Smooth muscle cell of the pulmonary artery (primary cell): ENCODE measurements at places on chromosomes 5 and 9. TPM values are rescaled to one million over a fixed set of nuclear protein-coding genes. Genes with fewer than 3 reads are reported as not detected.

The SEMA6A gene
- total RNA-seq = 0.20 and 0.23 TPM in 2 replicates

The LRRTM2 gene
- 0.46 and 0.63 TPM in 2 replicates for total RNA-seq

The PAEP gene
- not detected in 2 replicates for total RNA-seq

The SOX30 gene
- total RNA-seq = not detected in 2 replicates

The ANKDD1B gene
- 0.96 and 1.2 TPM in 2 replicates for total RNA-seq

The SPRY4 gene
- total RNA-seq = 13.2 and 14.6 TPM in 2 replicates

The C5orf24 gene
- total RNA-seq = 49.2 and 71.4 TPM in 2 replicates

The HNRNPAB gene
- 29.1 and 37.3 TPM in 2 replicates for total RNA-seq

The DHFR gene
- 4.7 and 11.1 TPM in 2 replicates for total RNA-seq

The CCDC171 gene
- total RNA-seq = 2.2 and 2.4 TPM in 2 replicates

The CCDC112 gene
- total RNA-seq = 2.9 and 4.0 TPM in 2 replicates

The DDX31 gene
- 11.1 and 19.8 TPM in 2 replicates for total RNA-seq

The VCAN gene
- total RNA-seq = 2,405 and 2,757 TPM in 2 replicates

The ARRDC3 gene
- total RNA-seq = 110 and 199 TPM in 2 replicates

The TPPP gene
- total RNA-seq = 0.33 and 0.43 TPM in 2 replicates

The TRIM41 gene
- total RNA-seq = 14.4 and 16.0 TPM in 2 replicates

The ARID3C gene
- total RNA-seq = 0.13 and 0.36 TPM in 2 replicates

The WDR31 gene
- total RNA-seq = 3.9 and 5.0 TPM in 2 replicates

The BSPRY gene
- 0.07 TPM in 1 of 2 replicates, not detected in the other for total RNA-seq

The SMIM23 gene
- total RNA-seq = not detected in 2 replicates

The CDC20B gene
- total RNA-seq = 0.07 TPM in 1 of 2 replicates, not detected in the other

The CCIN gene
- total RNA-seq = 3.6 and 3.7 TPM in 2 replicates

The GABBR2 gene
- total RNA-seq = 0.46 TPM in 1 of 2 replicates, not detected in the other

The PCDH1 gene
- 4.7 and 6.3 TPM in 2 replicates for total RNA-seq

The EIF4EBP3 gene
- total RNA-seq = 1.4 and 2.6 TPM in 2 replicates
